ENCODE measurements at places on chromosomes 12 and 14.
A peak's percentile ranks its signal among the peaks of the same experiment; 100 is the strongest.

DNA sequence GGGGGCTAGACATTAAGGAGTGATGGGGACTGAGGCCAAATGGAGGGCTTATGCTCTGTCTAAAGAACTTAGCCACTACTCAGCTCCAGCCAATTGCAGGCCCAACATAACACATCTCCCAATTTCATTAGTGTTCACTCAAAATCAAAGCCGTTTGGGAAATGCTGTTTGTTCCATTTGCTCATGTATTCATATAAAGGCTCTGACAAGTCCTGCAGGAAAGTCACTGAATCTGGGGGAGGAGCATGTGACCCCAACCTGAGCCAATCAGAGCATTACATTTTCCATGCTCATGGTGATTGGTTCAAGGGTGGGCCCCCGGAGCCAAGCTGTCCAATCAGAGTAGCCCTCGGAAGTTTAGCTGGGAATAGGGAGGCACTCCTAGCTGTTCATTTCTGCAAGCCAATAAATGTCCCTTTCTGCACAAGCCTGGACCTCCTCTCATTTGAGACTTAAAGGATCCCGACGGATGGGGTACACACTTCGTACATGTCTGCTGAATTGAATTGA is 20.9 kb downstream of the SDSL start:
- DNase-seq: no peak

- DNase-seq: no peak
These were observed 1.5 kb upstream of the OTX2 start for GRCh38 chr14:56811593-56812363.

- no peak for DNase-seq
These were observed 24.1 kb upstream of the ADIPOR2 start for GRCh38 chr12:1666685-1667162.

- DNase-seq: no peak
These were observed 906 bp downstream of the LARP4 start for GRCh38 chr12:50401500-50402081.

GRCh38 chr12:26732005-26732908 is 100.7 kb downstream of the ITPR2 start:
- no peak for DNase-seq

DNA sequence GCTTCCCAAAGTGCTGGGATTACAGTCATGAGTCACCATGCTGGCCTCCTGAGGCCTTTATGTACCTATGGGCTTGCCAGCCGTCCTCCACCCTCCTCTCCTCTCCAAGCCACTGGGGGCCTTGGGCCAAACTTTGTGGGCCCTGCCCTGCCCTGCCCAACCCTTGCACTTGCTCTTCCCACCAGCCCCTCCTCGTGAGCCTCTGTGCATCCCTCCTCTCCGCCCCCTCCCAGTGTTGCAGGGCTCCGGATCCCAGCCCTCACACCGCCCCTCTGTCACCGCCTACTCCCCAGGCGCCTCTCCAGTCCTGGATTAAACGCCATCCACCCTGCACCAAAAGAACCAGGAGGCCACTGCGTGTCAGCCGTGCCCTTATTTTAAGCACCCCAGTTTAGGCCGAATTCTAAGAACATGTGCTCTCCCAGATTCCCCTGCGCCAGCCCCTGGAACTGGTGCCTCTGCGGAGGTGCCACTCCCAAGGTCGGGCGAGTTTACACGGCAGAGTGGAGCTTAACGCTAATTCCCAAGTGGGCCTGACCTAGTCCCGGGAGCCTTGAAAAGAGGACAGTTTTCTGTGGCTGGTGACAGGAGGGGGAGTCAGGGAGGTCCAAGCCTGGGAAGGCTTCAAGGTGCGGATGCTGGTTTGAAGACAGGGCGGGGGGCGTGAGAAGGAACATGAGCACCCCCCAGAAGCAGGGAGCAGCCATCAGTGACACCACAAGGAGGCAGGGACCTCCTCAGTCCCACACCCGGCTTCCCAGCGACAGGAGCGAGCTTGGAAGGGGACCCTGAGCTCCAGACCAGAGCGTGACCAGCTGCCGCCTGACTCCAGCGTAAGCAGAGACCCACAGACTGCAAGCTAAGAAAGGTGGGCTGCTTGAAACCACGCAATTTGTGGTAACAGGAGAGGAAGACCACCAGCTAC is 21.2 kb upstream of the CDCA4 start:
- no peak for DNase-seq

DNA sequence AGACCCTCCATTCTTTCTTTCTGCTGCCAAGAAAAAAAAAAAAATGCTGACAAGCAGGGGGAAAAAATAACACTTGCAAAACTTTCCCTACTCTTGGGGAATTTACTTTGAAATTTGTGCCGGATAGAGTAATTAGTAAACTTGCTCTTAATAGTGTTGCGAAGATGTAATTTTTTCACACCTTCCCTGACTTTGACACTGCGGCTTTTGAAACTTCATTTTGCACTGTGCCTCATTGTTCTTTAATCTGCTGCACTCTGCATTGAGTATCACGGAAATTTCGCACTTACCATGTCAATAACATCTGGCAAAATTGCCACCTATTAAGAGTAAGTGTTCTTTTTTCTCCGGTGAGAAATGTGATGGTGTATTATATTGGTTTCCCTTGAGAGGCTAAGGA is 596.1 kb downstream of the VRK1 start:
- DNase-seq: no peak

- peak; percentile 27 for DNase-seq
These were observed 314.3 kb upstream of the OR4E1 start for GRCh38 chr14:21987937-21988336.

- no peak for DNase-seq
These were observed 58.6 kb downstream of the VWF start for GRCh38 chr12:6065863-6066199.

Data from stimulated activated CD4-positive, alpha-beta T cell treated with anti-CD3 and anti-CD28 coated beads, Interleukin-1b, Interleukin-23, amount 100 ng/mL, for 48 hours (primary cell).